ENCODE measurements at places on chromosomes 3 and 15.

- DNase-seq = no peak
Measured at GRCh38 chr3:8341821-8342247, 159.8 kb upstream of the LMCD1 start.

- peak; percentile 64 for DNase-seq
Measured at GRCh38 chr3:87771337-87772192, 287.2 kb downstream of the CGGBP1 start.

- no peak for DNase-seq
Measured at GRCh38 chr15:32994810-32995424, 199.6 kb downstream of the FMN1 start.

DNA sequence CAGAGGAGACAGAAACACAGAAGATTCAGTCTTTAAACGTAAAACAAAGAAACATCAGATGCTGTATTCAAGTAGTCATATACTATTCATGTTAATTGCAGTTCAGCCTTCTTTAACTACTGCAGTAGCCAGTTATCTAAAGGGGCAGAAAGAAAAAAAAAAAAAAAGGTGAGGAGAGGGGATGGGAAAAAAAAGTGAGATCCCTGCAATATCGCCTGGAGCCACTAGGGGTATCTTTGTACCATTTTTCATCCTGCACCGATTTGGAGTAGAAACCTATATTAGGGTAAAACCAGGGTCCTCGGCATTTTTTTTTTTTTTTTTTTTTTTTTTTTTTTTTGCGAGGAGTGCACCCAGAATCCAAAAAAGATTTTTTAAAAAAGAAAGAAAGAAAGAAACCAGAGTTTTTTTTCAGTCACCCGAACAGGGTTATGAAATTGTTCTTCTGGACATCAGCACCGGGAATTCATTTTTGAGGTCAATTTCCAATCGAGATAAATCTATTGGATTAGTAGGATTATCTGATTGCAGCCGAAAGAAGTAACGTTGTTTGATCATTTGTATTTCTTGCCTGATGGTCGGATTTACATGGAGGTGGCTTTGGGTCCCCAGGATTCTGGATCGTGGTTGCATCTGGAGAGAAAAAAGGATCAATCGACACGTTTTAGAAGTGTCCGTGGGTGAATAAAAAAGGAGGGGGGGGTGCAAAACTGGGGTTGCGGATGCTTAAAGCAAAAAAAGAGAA lies 186.7 kb downstream of the NLGN1 start:
- no peak for DNase-seq

- no peak for DNase-seq
Measured at GRCh38 chr3:43923104-43923882, 232.6 kb downstream of the ABHD5 start.
